ENCODE measurements at places on chromosomes 16 and 17. TPM values are rescaled to one million over a fixed set of nuclear protein-coding genes. Genes with fewer than 3 reads are reported as not detected.

Gene CCDC200
- total RNA-seq = not detected

Gene SLC13A2
- total RNA-seq = not detected

Gene ZPBP2
- not detected for total RNA-seq

Gene HS3ST3B1
- total RNA-seq = 3.3 TPM

Gene KRT222
- total RNA-seq = 0.07 TPM

All from M059J (cell line).